Motor neuron (in vitro differentiated cells): ENCODE measurements at places on chromosomes 6 and 20.

DNA sequence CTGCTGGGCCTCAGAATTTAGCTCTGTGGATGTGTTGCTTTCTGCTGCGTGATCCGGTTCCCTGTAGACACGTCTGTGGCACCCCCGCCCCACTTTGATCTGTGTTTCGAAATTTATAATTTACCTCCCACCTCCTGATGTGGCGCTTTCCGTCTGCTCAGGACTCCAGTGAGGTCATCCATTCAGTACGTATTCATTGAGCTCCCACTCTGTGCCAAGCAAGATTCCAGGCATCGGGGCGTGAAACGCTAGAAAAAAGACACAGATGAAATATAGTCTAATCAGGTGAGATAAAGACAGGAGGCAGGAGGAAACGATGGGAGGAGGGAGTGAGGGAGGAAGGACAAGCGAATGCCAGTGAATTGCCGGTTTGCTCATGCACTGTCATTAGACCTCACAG is 431.9 kb upstream of the SULF2 start:
- ATAC-seq = no peak

DNA sequence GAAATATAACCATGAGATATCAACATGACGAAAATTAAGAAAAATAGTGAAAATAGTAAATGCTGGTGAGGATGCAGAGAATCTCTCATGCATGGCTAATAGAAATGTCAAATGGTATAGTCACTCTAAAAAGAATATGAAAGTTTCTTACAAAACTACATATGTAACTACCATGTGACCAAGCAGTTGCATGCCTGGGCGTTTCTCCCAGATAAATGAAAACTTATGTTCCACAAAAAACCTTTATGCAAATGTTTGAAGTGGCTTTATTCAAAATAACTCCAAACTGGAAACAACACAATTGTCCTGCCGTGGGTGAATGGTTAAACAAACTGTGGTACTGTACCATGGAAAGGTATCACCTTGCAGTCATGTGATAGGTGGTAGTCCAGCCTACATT is 112.4 kb downstream of the HDGFL1 start:
- no peak for ATAC-seq

DNA sequence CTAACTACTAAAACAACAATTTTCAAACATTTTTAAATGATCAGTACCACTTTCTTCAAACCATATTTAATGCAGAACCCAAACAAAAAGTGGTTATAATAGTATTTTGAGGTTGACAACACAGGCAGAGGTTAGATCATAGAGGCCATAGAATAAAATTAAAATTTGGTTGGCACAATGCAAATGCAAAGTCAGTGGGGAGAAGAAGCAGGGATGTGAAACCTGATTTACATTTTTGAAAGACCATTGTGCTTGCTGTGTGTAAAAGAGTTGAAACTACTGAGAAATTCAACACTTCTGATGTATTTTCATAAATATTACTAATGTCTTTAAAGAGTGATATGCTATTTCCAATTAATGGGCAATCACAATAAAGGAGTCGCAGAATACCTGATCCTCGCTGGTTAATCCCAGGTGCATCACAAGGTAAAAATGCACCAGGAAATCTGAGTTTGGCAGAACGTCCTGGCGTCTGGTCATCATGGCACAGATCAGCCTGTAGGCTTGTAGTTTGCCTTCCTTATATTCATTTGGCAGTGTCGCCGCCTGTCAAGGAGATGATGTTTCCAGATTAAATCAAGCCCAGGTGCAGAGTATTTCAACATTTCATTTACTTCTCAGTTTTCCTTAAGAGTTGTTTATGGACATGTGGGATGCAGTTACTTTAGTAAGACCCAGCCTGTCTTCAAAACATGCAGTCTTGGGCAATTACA is 141.2 kb downstream of the RALGAPA2 start:
- no peak for ATAC-seq

DNA sequence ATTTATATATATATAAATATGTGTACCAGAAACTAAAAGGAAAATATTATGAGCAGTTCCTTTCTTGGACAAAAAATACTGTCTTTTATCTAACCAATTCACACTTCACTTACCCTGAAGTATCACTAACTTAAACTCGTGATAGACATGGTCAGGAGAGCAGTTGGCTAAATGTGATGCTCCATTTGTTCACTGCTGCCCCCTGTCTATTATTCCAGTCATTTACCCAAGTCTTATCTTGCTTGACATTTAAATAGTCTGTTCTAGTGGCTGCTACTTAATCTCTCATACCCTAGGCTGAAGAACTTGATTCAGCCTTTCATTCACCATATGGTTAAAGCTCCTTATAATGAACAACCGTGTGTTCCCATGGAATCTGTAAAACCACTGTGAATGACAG is 789.6 kb upstream of the EYS start:
- no peak for ATAC-seq

- ATAC-seq = no peak
Observed at GRCh38 chr6:122322824-122323223, 76.6 kb upstream of the HSF2 start.

- ATAC-seq = no peak
Observed at GRCh38 chr6:48570656-48571055, 459.7 kb upstream of the PTCHD4 start.

DNA sequence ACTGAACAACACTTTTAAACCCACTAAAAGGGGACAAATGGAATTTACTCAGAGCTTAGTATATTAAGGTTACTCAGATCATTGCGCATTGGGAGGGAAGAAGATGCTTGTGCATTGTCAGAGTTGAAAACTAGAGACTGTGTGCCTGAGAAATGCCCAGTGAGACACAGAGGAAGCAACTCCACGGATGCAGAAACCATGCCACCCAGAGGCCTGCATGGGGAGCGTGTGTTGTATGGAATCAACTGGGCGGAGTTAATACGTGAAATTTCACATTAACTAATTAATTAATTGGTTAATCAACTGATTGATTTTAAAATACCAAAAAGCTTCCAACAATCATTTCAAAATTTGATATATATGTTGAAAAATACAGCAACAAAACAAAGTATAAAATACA is 391.6 kb downstream of the PLCB1 start:
- ATAC-seq = peak; percentile 60

GRCh38 chr6:144190080-144190479 is 39.8 kb downstream of the STX11 start:
- no peak for ATAC-seq

DNA sequence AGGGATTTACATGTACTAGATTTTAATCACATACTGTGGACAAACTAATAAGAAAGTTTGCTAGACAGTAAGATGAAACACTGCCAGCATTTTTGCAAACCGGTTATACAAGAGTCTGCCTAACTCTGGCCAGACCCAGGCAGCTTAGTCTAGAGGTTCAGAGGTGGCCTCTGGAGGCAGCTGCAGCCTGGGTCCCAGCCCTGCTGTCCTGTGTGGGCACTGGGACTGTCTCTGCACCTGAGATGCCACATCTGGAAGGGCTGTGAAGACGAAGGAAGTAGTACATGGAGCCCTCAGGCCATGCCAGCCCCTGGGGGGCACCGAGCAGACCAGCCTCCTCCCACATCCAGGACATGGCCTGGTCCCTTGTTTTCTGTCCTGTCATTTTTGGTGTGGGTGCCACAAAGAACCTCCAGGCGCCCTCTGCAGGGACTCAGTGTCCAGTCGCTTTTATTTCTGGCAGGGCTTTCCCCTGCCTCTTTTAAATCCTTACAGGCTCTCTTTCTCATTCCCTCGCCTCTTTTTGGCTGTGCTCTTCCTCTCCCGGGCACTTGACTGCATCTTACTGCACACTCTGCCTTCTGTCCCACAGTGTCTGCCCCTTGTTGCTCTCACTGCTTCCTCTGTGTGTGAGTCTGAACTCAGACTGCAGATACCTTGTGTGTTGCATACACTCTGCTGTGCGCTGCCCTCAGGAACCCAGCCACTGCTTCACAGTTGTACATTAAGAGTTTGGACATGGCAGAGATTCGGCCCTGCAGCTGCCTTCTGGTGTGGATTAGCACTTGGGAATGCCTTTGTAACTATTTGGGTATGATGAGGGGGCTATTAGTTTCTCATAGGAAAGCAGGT is 216.7 kb downstream of the ZDHHC14 start:
- ATAC-seq = peak; percentile 81

- no peak for ATAC-seq
Observed at GRCh38 chr20:17666481-17666880, 15.6 kb downstream of the RRBP1 start.

GRCh38 chr20:9262653-9263194 is 193.8 kb downstream of the PLCB4 start:
- ATAC-seq = no peak

GRCh38 chr6:15395087-15395486 is 149.2 kb downstream of the JARID2 start:
- ATAC-seq = no peak
